ENCODE measurements at places on chromosomes 3 and 15.
A peak's percentile ranks its signal among the peaks of the same experiment; 100 is the strongest.

- DNase-seq, result no peak
These were observed 21.3 kb upstream of the PLCH1 start for GRCh38 chr3:155766206-155766605.

DNA sequence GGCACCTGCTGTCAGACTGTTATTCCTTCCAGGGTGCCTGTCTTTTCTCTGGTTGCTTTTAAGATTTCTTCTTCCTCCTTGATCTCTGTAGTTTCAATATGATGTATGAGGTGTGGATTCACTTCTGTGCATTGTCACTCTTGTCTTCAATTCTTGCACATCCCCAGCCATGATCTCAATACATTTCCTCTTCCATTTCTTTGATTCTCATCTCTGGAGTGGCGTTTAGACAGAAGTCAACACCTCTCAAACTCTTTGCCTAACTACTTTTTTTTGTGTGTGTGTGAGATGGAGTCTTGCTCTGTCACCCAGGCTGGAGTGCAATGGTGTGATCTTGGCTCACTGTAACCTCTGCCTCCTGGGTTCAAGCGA lies 224.4 kb upstream of the LYSMD4 start:
- DNase-seq, result no peak

DNA sequence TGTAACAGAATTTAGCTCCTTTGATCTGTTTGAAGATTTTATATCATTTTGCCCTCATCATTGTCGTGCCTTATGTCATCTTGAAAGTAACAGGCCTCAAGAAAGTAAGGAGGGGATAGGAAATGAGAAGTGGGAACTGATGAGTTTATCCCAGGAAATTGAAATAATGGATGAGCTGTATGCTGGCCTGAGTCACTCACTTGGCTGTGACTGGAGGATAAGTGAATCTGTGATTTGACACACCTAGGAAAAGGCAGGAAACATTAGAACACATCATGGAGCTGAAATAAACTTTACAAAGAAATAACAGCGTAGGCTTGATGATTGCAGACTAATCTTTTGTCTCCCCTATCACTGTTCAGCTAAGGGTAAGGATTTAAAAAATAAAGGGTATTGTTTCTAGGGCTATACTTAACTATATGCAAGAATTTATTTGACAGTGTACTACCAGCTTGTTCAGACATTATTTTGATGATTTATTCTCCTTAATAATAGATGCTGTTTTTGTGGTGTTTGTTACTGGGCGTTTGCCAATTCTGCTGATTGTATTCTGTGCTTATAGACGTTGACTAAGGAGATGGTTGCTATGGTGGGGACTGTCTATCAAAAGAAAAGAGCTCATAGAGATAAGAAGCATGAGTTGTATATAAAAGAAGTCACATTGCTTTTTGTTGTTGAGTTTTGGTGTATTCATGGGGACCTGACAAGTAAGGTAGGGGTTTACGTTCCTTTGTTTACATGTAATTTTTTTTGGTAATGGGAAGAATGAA lies 105.6 kb upstream of the ROPN1 start:
- no peak for DNase-seq

DNA sequence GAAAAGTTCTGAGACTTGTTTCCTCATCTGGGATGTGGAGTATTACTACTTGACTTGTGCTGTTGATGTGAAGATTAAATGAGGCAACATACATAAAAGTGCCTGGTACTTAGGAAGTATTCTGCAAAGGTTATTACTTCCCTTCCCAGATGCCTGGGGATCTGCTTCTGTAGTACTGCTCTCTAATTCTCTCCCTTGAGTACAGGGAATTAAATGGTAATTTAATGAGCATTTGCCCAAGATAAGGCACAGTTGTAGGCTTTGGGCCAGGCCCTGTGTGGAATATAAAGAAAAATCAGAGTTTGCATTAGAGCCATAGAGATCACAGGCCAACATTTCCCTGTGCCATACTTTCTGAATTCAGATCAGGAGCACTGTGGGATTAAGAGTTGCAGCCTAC lies 84.4 kb downstream of the LARS2 start:
- no peak for DNase-seq

DNA sequence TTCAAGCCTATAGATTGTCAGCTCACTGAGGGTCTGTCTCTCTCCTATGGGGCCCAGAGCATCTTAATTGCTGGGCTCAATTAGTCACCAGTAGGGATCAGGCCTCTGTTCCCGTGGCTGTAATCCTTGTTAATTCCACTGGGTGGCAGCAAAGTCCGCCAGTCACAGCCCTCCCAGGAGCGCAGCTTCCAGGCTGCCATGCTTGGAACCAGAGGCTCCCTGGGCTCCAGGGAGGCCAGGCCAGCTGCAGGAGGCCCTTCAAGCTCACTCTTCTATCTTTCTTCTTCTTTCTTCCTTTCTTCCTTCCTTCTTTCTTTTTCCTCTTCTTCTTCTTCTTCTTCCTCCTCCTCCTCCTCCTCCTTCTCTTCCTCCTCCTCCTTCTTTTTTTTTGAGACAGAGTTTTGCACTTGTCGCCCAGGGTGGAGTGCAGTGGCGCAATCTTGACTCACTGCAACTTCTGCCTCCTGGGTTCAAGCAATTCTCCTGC lies 14.4 kb downstream of the RNU5B-1 start:
- peak; percentile 82 for DNase-seq

GRCh38 chr3:149579838-149580542 lies 77.8 kb downstream of the WWTR1 start:
- DNase-seq, result peak; percentile 18

DNA sequence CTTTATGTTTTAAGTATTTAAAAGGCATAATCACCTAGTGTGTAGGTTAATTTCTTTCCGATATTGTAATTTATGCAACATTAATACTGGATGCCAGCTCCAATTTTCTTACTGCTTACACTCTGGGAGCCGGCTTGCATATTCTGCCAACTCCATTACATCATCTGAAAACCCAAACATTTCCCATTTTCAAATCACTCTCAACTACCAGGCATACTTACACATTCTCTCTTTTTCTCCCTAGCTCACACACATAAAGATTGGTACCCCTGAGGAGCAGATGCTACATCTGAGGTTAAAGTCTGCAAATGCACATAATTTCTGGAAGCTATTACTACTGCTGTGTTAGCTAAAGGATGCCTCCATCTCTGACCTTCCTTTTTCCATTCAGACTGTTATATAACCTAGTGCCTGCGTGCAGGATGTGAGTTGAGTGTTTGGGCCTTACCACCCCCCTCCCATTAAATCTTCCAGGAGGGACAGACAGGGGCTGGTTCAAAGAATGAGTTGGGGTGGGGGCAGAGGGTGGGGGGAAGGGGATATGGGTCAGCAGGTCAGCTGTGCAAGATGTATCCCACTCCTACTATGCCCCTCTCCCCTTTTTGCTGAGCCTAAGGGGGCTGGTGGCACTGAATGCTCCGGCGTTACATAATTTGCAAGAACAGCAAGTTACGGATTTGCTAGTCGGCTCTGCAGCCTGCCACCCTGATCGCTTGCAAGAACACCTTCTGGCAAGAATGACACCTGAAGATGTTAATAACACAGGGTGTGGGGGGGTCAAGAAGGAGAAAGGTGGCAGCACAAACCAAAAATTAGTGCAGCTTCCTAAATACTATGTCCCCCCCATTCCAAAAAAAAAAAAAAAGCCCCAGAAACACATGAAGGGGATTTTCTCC lies 2.5 kb downstream of the RORA start:
- DNase-seq, result no peak

GRCh38 chr3:72982609-72983366 lies 13.8 kb upstream of the PPP4R2 start:
- DNase-seq, result no peak

- DNase-seq, result no peak
These were observed 58.3 kb upstream of the TMEM115 start for GRCh38 chr3:50417637-50418033.

DNA sequence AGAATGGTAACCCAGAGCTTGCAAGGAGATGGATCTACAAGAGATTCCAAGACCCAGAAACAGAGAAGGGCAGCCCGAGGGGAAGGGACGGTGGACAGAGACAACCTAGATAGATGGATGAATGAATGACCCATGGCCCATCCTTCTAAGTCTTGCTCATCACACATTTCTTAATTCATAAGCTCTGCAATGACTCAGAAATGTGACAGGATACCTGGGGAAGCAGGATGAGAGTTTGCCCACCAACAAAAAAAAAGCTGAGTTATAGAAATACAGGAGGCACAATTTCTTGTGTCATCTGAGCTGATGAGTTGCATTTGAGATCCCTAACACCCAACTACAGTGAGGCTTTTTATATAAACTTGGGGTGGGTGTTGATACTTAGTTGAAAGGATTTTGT lies 76.6 kb downstream of the CNTN3 start:
- DNase-seq, result no peak

DNA sequence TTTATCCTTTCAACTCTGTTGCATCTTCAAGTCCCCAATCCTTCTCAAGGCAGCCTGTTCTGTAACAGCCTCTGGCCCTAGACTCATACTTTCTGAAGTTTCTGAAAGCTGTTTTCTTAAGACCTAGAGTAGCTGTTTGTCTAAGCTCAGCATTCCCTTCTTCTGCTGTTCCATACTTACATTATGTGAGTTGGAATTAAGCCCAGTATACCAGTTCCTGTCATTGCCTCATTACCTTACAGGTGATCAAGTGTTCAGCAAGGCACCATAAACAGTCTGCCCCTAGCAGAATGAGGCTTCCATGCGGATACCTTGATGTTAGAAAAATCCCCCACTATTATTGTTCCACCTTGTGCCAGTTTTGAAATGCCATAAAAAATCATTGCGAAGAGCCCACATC lies 180.6 kb downstream of the PLCL2 start:
- DNase-seq, result no peak

DNA sequence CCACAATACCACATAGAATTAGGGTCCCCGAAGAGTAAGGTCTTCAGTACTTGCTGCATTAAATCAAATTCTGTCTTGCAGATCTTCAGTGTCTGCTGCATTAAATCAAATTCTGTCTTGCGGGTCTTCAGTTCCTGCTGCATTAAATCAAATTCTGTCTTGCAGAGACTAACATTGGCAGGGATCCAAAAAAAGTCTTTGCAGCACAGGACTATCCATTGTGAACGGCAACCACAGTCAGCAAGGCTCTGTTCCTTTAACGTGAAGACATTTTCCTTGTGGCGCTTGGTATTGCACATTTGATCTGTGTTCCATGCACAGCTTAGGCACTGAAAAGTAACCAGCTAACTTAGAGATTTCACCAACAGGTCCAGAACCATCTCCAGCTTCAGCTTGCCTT lies 46.8 kb upstream of the POMGNT2 start:
- no peak for DNase-seq

GRCh38 chr3:117922039-117922438 lies 1112.6 kb downstream of the IGSF11 start:
- DNase-seq, result no peak

DNA sequence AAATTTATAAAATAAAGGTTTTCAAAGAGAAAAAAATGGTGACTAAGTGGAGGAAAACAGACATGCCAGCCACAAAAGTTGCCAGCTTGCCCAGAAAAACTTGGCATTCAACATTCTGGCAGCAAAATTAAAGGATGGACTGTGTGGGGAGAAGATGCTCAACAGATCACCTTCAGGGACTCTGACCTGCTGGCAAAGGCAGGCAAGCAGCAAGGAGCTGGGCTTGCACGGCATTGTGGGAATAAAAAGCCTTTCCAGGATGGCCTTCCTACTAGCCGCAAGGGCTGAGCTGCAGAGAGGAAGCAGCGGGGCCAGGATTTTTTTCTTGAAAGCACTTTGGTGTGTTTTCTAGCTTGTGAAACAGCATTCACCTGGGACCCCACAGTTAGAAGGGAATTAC lies 101.9 kb upstream of the CACNA2D3 start:
- DNase-seq, result no peak

GRCh38 chr3:45617430-45618080 lies 23.0 kb downstream of the LIMD1 start:
- no peak for DNase-seq

DNA sequence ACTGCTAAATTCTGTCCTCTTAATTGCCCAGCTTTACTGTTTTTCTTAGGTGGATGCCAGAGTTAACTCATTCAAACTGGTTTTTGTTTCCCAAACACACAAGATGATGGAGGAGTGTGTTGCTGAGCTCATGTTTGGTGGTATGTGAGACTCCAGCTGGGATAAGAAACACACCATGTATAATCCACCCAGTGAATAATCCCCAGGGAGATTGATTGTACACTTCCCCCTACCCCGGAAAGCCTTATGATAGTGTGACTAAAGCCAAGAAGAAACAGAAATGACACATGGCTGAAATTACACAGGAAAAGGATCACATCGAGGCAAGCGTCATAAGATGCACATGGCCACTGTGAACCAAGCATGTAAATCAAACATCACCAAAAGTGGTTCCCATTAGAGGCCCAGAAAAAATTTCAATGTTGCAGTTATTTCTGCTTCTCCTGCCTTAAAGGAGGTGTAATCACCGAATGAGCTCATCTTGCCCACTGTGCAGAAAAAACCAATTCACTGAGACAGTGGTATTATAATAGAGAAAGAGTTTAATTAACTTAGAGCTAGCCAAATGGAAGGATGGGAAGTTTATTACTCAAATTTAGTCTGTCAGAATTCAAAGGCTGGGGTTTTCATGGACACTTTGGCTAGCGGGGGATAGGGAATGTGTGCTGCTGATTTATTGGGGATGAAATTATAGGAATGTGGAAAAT lies 56.7 kb upstream of the MAGI1 start:
- DNase-seq, result no peak
